ENCODE measurements at places on chromosomes 3 and 15.

DNA sequence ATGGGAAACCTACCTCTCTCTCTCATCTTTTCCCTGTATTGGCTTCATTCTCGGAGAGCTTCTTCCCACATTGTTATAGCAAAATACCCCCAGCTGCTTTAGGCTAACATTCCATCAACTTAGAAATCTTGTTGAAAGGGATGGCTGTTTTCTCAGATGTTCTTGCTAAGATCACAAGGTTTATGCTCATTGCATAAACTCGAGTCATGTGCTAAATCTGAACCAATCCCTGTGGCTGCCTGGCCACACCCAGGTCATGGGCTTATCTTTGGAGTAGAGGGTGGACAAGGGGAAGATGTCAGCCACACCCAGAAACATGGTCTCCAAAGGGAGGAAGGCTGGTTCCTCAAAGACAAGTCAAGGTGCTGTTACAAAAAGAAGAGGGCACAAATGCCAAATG, 150.6 kb upstream of the UMPS start:
- DNase-seq: no peak

GRCh38 chr3:157618075-157618760, 115.0 kb upstream of the VEPH1 start:
- peak; percentile 62 for DNase-seq

DNA sequence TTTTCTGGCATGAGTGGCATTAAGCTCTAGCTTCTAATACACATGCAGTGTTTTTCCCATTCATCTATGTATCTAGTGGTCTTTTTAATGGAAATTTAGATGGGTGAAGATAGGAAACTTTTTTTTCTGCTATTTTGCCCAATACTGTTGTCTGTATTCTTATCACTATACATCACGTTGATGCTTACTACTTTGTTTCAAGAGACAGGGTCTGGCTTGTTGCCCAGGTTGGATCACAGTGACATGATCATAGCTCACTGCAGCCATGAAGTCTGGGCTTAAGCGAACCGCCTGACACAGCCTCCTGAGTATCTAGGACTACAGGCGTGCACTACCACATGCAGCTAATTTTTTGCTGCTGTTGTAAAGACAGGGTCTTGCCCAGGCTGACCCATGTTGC, 84.6 kb downstream of the PEAK1 start:
- DNase-seq: no peak

DNA sequence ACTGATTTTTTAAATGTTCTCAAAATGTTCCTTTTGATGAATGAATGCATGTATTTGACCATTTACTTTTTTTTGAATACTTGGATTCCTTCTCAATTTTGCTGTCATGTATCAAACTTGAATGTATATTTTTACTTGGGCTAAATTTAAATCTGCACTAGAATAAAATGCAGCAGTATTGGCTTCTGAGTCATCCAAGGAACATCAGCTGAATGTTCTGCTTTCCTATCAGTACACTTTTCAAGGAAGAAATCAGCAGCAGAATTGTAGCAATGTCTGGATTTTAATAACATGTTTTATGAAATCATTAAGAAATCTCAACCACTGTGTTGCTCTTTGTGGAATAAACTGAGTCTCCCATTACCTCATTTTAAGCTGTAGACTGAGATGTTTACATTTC, 57.0 kb upstream of the COL6A6 start:
- no peak for DNase-seq

DNA sequence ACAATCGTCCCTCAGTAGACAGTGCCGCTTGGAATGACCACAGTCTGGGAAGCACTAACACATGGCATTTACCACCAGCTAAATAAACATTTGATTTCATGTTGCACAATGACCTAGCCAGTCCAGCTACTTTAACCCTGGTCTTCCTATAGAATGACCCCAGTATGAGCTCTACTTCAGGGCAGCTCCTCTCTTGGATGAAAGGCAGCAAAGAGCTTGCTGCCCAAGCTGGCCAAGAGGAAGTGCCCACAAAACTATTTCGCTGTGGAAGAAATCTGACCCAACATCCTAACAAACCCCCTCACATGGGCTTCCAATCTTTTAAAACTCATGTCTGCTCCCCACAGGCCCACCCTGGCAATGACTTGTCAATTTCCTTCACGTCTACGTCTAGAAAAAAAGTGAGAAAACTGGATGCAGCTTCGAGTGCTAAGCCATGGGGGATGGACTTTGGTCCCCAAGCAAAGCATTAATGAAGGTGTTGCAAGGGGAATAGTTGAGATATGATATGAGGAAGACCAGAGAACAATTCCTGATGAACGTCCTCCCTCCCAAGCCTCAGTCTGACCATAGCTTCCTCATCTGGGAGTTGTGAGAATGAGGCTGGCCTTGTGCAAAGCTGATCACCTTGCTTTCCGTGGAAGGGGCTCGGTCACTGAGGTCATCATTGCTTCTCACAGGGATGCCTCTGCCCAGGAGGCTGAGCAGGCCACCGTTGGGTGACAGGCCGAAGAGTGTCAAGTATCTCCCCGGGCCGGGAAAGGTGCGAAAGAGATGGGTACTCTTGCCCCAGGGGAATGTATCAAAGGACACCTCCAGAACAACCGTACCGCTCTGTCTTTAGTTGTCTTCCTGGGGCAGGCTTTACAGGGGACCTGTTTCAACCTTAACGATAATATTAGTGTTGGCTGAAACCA, 964 bp downstream of the SLC25A20 start:
- peak; percentile 42 for DNase-seq

GRCh38 chr15:89039142-89039541, 49.1 kb upstream of the ABHD2 start:
- DNase-seq: no peak

- peak; percentile 10 for DNase-seq
Measured at GRCh38 chr15:60583946-60584345, 105.0 kb upstream of the ICE2 start.

GRCh38 chr3:47824541-47825473, 21.9 kb downstream of the DHX30 start:
- peak; percentile 89 for DNase-seq

- DNase-seq: no peak
Measured at GRCh38 chr15:27899583-27900285, 199.4 kb downstream of the OCA2 start.

DNA sequence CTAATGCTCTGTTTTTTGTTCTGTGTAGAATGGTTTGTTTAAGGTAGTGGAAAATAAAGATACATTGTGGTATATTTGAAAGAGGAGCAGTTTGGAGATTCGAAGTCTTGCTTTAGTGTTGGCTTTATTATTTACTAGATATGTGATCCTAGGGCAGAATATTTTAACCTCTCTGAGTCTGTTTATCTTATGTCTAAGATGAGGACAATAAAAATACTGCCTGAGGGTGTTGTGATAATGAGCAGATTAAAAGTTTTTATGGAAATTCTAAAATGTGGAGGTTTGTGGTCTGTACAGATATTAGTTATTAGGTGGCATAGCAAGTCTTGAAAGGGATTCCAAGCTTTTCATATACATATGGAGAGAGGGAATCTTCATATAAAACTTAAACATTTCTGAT, 15.0 kb downstream of the TCF12 start:
- no peak for DNase-seq

DNA sequence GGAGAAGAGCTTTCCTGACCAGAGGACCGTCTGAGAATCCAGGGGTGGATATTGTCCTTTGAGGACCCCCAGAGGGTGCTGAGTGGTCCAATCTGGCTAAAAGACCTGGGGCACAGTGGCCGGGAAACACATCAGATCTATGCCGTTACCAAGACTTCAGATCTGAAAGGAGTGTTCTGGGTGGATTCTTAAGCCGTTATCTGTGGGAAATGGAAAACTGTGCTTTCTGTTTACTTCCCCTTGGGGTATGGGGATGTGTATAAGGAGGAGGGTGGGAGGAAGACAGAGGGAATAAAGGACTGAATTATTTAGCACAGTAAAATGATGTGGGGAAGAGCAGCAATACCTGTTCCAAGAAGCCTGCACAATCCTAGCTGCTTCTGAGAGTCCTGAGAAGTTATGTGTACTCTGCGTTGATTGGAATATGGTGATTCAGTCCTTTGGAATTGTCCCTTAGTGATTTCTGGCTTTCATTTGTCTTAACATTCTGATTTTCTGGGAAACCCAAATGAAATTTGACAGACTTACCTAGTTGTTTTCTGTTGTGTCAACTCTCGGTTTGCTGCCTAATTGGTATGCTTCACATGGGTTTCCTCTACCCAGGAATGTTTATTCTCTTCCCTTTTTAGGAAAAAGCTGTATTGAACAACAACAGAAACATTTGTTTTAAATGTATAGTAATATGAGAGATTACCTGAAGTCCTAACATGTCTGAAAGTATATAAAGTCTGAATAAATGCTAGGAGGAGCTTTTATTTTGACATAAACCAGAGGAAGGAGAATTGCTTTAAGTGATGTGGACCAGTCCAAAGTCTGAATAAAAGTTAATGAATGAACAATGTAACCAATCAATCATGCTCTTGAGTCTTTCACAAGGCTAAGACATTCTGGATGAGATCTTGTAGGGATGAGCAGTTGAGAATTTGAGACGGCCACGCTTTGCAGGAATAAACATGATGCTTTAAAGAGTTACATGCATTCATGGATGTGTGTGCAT, 427.1 kb upstream of the C2CD4B start:
- DNase-seq: no peak

DNA sequence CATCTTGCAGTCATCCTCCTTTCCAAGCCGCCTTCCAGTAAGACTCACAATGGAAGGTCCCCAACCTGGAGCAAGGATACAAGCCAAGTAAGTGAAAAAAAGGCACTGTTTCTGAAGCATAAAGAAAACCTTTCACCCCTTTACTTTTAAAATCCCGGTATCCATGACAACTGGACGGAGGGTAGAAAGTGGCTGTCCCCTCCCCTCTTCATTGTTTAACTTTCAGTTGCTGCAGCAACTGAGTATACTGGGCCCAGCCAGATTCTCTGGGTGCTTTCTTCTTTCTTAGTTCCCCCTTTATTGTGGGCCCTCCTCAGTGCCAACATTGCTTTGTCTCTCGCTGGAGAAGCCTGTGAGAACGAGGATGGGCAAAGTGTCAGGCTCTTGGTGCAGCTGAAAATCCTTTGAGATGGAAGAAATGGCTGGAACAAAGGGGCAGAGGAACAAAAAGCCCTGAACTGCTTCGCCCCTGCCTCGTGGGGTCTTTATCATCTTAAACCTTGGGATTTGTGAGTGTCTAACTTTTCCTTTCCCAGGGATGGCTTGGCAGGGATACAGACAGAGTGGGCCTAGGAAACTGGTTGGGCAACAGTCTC, 224.0 kb upstream of the RGMA start:
- DNase-seq: no peak

DNA sequence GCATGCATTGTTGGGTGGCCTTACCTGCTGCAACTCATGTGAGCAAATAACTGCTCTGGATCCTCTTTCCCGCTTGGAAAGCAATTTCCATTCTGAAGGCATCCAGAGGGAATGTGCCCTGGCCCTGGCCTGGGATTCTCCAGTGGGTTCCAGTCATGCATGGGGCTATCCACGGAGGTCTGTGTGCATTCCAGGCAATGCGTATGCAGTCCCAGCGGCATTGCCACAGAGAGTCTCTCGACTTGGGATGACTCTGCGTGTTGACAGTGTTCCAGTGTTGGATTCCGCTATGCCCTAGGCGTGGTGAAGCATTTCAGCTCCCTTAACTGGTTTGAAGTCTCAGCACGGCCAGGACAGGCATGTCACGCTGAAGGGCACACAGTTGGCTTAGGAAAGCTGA, 113.9 kb downstream of the SNRPN start:
- no peak for DNase-seq

GRCh38 chr3:32412887-32413286, 21.2 kb downstream of the CMTM7 start:
- DNase-seq: peak; percentile 68

DNA sequence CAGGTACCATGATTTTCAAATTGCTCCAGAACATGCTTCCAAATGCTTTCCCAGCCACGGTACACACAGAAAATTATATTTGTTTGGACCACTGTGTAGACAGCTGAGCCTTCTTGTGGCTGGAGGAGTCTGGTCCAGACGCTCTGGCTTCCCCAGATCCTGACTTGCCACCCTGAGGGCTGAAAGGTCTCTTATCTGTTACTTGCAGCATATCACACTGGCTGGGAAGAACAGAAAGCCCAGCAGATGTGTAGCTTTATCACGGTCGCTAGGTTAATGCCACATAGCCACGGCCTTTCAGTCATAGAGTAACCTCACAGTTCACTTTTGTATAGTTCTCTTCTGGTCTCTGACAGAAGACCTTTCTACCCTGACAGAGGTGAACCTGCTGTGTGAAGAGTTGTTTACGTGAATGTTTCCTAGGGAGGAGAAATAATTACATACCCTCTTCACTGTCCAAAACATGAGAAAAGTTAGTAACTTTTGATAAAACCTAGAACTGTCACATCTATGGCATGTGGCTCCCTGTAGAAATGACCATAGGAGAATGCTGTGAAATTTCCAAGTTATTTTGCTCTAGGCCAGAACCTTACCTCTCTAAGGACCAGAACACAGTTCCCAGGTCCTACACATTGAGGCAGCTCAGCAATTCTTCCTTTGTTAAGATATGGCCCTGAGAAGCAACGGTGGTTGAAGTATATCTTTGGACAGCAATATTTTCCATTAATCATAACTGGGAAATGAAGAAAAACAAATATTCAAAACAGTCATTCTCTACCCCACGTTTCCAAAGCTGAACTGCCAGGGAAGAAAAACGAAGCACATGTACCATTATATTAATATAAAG, 15.8 kb upstream of the STIMATE start:
- no peak for DNase-seq

- peak; percentile 53 for DNase-seq
Measured at GRCh38 chr3:45852828-45853227, 10.9 kb upstream of the LZTFL1 start.

GRCh38 chr3:112104774-112105173, 18.6 kb downstream of the C3orf52 start:
- DNase-seq: no peak

DNA sequence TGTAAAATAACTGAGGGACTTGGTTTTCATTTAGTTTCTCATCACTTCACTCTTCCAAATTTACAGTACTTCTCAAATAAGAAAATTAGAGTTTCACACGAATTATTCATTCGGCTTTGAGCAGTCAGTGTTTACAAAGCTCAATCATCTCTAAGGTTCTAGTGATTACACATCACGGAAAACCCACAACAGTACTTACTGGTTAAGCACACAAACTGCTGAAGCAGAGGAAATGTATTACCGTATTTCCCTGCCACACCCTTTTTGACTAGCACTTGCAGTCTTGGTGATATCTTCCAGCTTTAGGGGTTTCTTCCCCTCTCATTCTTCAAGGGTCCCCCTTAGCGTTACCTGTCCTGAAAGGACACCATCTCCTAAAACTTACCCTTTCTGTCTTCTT, 164.8 kb upstream of the CDIN1 start:
- DNase-seq: no peak

DNA sequence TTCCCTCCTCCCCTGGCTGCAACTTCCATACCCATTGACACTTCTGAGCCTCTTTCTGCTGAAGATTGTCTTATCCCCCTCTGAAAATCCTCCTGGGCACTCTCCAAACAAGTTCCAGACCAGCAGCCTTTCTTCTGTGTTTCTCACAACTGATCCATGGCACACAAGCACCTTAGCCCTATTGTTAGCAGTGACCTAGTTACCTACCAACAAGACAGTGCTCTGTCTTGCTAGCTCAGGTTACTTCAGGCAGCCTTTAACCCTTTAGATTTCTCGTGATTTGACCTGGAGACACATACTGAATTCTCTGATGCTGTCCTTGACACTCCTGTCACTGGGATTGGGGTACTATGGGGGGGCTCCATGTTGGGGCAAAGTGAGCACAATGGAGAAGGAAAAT, 82.1 kb downstream of the GTF2E1 start:
- DNase-seq: no peak

All from RPMI8226 (cell line).